ENCODE measurements at places on chromosomes 1 and 21.

GRCh38 chr1:22048351-22049192 is 3.9 kb upstream of the CDC42 start:
- no peak for DNase-seq

DNA sequence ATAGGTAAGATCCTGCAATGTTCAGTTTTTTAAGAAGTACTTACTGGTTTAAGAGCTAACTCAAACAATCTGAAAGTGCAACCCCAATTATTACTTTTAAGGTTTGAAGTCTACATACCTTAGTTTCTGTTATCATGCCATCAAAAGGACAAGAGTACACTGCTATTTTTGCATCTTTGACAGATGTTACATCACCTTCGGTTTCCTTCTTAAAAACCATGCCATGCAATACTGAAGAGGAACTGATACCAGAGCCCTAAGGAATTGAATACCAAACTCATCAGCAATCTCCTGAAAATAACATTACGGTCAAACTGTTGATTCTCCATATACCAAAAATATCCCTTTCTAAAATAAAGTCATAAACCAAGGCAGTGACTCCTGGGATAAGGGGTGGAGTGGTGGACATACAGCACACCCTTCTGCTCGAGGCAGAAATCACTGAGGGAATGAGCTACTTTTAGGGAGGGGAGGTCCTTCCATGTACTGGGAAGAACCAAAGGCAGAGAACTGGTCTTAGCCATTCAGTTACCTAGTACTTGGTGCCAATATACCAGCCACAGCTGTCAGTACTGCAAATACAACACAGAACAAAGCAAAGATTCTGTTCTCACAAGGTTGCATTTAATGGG is 8.5 kb downstream of the CCT8 start:
- DNase-seq, result no peak

- no peak for DNase-seq
Measured at GRCh38 chr1:201849372-201850052, 20.6 kb downstream of the IPO9 start.

DNA sequence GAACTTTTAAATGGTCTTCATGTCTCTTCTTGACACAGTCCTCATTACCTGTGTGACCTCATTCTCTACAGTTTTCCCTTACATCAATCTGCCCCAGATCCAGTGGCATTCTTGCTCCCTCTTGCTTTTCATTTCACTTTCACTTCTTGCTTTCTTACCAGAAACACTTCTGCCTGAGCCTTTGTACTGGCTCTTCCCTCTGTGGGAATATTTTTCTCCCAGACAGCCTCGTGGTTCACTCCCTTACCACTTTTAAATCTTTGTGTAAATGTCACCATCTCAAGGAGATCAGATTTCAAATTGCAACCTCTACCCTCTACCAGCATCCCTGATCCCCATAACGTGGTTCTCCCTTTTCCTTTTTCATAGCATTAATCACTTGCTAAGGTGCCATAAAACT is 73.2 kb downstream of the DISC1 start:
- no peak for DNase-seq

DNA sequence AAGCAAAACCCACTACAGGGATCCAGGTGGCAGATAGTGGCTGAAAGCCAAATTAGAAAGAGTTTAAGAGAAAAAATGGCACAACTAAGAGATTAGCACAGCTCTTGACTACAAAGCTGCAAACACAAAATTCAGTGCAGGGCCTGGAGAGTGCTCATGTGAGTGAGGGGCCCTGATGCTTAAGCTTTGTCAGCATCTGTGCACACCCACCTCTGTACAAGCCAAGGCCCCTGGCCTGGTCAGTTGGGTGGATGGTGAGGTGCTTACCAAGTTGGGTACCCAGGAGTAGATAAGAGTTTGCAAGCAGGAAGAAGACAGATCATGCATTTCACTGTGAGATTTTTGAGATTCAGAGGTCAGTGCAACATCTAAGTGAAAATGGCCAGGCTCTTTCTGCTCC is 62.7 kb upstream of the ATP1B1 start:
- DNase-seq, result no peak

DNA sequence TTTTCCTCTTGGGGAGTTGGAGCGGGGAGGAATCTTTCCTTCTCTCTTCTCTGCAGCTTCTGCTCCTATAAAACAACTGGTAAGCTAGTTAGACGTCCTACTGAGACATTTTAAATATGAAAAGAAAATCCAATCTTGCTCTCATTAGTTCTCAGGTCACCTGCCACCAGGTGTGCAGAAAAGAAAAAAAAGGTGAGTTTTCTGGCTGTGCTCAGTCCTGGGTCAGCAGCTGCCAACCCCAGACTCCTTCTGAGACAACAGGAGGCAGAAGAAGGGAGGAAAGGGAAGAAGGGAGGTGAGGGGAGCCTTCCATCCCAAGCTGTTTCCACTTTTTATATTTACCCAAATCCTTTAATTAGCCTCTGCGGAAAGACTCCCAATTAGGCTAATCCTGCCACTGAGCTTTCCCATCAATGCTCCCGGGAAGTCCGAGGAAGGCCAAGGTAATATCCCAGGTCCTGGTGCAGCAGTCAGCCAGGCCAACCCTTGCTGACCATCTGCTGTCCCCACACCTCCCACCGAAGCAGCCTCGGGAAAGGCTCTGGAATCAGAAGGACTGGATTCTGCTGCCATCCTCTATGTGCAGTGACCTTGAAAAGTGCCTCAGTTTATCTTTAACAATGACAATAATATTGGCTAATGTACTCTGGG is 33.4 kb downstream of the GLIS1 start:
- DNase-seq, result no peak

GRCh38 chr21:15001857-15002606 is 62.8 kb downstream of the NRIP1 start:
- no peak for DNase-seq

GRCh38 chr1:6460301-6461050 is 5.5 kb downstream of the TNFRSF25 start:
- no peak for DNase-seq

DNA sequence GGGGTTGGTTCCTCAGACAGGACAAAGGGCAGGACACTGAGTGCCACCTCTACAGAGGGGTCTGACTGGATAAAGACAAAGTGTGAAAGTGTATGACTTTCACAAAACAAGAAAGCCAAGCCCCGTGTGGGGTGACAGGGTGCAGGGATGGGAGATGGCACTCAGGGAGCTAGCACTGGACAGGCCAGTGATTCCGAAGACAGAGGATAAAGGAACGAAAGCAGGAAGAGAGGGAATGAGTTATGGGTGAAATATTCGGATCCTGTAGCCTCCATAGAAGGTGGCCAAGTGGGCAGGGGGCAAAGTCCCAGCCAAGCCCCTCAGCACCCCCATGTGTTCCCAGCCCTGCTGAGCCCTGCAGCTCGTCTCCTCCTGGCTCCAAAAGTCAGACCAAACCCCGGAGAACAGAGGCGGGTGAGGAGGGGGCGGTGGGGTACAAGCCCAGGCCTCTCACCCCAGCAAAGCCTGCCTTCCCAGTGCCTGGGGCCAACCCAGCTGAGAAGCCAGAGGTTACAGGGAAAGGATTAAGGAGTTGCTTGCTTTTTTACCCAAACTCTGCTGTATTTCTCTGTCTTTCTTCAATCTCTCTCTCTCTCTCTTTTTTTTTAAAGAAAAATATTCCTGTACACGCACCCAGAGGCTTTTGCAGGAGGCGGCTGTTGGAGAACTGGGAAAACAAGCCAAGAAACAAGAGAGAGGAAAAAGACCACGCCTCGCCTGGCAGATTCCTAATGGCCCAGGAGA is 14.0 kb upstream of the WASF2 start:
- peak; percentile 63 for DNase-seq

GRCh38 chr1:98660940-98661543 is 479 bp upstream of the SNX7 start:
- no peak for DNase-seq

GRCh38 chr1:116513956-116514355 is 56.9 kb downstream of the CD58 start:
- no peak for DNase-seq

DNA sequence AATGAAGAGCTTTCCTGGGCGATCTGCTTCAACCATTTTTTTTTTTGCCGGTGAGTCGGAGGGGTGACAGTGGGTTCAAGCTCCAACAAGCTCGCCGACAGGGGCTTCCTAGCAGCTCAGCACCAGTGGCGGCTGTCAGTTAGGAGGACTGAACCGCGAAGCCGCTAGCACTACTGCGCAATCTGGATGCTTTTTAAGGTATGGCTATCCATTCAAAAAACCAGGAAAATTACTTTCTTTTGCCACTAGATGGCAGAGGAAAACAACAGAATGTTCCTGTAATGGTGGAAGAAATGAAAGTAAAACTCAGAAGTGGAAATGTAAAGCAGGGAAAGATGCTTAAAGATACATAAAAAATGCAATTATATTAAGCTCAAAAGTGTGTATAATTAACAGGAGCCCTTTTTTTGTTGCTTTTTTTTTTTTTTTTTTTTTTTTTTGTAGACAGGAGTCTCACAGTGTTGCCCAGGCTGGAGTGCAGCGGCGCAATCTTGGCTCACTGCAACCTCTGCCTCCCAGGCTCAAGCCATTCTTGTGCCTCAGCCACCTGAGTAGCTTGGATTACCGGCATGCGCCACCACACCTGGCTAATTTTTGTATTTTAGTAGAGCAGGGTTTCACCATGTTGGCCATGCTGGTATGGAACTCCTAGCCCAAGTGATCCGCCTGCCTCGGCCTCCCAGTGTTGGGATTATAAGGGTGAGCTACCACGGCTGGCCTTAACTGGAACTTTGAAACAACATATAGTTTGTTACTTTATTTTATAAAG is 8.5 kb downstream of the KYAT3 start:
- DNase-seq, result no peak

- no peak for DNase-seq
Measured at GRCh38 chr1:93807311-93807930, 71.6 kb downstream of the DNTTIP2 start.

GRCh38 chr1:183830389-183830788 is 25.5 kb downstream of the RGL1 start:
- no peak for DNase-seq

DNA sequence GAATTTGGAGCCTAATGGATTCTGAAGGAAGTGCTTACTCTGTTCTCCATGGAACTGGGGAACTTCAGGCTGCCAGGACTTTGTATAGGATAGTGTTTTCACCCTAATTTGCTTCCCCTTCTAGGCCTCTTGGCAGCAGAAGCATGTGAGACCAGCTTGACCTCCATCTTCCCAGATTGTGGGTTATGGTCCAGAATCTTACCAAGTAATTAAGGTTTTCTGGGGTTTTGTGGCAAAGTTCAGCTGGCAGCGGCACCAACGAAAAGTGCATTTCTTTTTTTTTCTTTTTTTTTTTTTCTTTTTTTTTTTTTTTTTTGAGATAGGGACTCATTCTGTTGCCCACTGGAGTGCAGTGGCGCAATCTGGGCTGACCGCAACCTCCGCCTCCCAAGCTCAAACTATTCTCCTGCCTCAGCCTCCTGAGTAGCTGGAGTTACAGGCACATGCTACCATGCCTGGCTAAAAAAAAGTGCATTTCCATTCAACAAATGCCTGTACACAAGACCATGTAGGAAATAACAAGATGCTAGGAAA is 3.4 kb upstream of the BMP8A start:
- no peak for DNase-seq

GRCh38 chr1:11841245-11842153 is 6.1 kb downstream of the NPPA start:
- no peak for DNase-seq

- DNase-seq, result no peak
Measured at GRCh38 chr21:25862596-25862995, 127.8 kb downstream of the GABPA start.

GRCh38 chr21:32004291-32004690 is 131.5 kb downstream of the HUNK start:
- DNase-seq, result no peak

- no peak for DNase-seq
Measured at GRCh38 chr1:198498881-198499280, 41.6 kb downstream of the ATP6V1G3 start.

GRCh38 chr1:18041685-18042355 is 65.8 kb upstream of the IGSF21 start:
- no peak for DNase-seq

DNA sequence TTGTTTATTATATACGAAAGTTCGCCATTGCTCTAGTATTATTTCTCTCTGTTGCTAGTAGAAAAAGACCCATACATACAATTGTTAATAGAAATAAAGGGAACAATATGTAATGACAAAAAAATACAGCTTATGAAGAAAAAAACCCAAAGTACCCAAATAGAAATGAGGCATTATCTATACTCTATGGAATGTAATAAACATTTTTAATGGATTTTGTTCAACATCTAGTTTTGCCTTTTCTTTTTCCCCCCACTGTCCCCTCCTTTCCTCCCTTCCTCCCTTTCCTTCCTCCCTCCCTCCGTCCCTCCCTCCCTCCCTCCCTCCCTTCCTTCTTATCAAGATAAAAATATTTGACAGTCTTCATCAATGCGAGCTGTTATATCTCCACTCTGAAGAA is 81.5 kb upstream of the NEK7 start:
- DNase-seq, result no peak

GRCh38 chr1:29895201-29895600 is 658.9 kb downstream of the PTPRU start:
- no peak for DNase-seq

DNA sequence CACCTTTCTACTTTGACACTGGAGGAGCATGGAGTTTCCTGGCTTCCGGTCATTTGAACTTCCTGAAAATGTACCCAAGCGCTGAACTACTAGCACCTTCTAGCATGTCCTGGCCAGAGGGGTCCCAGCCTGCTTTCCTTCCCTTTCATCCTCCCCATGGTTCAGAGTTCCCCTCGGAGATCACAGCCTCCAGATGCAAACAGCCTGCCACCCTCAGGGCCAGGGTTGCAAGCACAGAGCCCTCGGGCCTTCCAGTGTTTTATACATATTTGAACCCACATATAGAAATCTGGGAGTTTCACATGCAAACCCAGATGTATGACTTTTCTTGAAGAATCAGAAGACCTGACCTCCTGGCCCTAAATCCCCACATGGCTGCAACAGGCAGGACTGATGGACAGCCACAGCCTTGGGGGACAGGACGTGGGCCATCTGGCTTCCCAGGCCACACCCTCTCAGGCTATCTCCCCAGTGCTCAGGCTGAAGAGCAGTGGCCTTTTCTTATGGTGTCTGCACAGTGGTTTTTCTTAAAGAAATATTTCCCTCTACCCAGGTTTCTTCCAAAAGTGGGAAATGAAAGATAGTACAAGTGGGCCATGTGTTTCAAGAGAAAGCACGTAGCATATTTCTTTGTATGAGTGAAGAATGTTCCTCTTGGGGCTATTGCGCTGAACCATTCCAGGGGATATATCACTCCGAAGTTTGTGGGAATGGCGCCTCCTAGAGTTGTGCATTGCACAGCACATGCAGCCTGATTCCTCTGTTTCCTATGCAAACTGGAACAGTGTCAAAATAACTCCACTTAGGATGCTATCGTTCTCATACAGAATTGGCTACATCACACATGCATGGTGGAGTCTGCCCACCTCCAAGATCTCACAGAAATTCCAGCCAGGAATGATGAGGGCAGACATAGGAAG is 232.0 kb upstream of the VAMP3 start:
- no peak for DNase-seq

GRCh38 chr1:61052395-61053225 is 29.8 kb upstream of the NFIA start:
- DNase-seq, result peak; percentile 67

- no peak for DNase-seq
Measured at GRCh38 chr1:25820247-25821111, 725 bp downstream of the MTFR1L start.

GRCh38 chr1:179786815-179787685 is 44.0 kb downstream of the FAM163A start:
- DNase-seq, result peak; percentile 15

- no peak for DNase-seq
Measured at GRCh38 chr1:232834066-232834465, 28.9 kb downstream of the MAP10 start.
